ENCODE measurements at places on chromosomes 11 and 22.

- no peak for DNase-seq
Measured at GRCh38 chr22:34045311-34045710, 125.0 kb upstream of the LARGE1 start.

GRCh38 chr11:110766316-110766715, 54.1 kb upstream of the ARHGAP20 start:
- no peak for DNase-seq

- DNase-seq = no peak
Measured at GRCh38 chr11:62011881-62012280, 44.4 kb upstream of the FTH1 start.

DNA sequence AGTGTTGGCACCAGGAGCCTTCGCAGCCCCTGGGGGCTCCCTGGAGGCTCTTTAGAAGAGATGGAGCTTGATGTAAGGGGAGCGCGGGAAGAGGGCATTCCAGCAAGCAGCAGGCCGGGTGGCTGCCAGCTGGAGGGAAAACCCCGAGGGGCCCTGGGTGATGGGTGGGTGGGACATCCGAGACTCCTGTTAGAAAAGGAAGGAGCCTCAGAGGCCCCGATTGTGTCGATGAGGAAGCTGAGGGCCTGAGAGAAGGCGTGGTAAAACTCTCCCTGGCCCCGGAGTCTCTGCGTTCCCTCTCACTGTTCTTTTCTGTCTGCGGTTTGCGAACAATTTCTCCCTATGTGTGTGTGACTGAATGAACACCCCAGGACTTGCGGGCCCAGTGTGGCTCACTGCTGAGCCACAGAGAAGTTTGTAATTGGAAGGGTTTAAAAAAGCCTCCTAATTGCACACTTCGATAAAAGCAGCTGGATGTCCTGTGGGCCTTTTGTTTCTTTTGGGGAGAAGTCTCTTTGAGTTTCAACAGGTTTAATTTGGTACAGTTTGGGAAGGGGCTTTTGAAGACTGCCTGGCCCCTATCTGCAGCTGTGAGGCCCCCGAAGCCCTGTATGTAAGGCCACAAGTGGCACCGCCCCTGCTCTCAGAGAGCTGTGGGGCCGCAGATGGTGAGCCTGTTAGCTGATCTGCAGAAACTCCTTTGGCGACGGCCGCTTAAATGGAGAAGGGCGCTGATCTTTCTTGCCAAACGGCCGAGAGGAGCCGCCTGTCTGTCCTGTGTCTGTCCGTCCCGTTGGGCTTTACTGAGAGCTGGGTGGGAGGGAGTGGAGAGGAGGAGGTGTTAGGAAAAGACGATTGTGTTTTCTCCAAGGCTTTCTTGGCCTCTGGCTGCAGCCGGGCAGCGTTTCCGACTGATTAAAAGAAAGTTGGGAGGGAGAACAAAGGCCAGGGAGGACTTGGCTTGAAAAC, 2.0 kb downstream of the FBLN1 start:
- DNase-seq = no peak

DNA sequence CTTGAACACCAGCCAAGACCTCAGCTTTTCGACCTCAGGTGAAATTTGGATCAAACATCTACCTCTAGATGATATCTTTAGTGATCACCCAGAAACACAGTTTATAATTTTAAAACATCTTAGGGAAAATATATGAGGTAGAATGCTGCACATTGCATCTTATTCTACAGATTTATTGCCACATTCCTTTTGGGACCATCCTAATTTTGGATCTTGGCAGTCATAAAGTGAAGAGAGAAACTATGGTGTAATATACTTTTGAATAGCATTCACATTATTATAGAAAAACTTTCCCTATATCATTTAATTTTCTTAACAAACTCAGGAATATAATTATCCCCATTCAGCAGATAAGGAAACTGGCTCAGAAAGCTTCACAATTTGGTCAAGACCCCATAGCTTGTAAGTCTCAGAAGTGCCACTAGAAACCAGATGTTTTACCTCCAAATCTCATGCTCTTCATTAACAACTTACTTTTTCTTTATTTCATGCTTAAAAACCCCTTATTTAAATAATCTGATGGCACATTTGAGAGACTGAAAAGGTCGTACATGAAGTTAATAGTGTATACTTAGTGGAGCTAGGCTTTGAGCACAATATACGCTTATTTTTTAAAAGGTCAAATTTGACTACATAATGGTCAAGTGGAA, 199.2 kb upstream of the CTSC start:
- no peak for DNase-seq

DNA sequence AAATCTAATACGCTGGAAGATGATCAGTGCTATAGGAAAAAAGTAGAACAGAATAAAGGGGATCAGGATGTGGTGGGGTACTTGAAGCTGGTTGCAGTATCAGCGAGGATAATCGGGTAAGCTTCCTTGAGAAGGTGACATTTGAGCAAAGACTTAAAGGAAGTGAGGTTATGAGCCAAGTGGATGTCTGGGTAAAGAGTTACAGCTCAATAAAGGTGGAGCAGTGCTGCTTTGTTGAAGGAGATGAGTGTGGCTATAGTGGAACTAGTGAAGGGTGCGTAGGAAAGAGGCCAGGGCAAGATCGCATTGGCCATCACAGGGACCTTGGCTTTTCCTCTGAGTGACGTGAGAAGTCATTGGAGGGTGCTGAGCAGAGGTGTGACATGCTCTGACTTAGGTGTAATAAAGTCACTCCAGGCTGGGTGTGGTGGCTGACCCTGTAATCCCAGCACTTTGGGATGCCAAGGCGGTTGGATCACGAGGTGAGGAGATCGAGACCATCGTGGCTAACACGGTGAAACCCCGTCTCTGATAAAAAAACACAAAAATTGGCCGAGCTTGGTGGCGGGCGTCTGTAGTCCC, 2.3 kb upstream of the SYVN1 start:
- no peak for DNase-seq

DNA sequence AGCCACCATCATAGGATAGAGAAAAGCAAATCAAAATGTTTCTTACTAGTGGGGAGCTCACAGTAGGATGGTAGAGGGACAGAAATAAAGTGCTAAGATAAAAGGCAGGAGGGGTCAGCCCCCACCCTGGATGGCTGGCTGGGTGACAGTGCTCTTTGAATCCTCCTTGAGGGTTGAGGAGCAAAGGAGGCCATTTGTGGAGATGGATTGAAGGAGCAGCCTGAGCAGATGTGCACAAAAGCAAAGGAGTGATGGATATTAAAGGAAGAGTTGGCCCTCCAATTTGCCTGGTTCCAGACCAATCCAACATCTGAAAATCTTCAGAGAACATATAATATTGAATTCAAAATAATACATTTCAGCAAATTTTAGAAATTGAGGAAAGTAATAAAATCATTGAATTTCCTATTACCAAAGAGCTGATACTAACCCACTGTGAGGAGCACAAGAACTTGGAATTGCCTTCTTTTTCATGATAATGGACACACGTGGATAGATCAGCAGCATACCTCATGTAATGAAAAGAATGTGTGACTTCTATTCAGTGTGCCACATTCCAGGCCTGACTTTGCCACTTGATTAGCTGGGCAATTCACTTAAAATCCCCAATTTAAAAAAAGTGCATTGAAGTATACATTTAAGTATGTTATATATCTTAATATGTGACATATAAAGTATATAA, 287.0 kb downstream of the FAT3 start:
- DNase-seq = no peak

DNA sequence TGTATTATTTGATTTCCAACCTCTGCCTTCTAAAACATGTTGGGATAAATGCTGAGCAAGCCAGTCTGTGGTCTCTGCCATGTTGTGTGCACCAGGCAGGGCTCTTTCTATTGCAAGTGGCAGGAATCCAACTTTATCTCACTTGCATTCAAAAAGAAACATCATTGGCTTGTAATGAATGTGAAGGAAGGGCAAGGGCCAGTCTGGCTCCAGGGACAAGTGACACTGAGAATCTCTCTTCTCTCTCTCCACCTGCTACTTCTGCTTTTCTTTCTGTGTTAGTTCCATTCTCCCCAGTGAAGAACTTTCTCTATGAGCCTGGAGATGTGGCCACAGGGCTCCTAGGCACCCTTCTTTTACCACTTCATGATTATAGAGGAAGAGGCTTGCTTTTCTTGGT, 329.9 kb upstream of the NCAM1 start:
- no peak for DNase-seq

GRCh38 chr11:134559602-134559962, 147.5 kb upstream of the B3GAT1 start:
- no peak for DNase-seq

DNA sequence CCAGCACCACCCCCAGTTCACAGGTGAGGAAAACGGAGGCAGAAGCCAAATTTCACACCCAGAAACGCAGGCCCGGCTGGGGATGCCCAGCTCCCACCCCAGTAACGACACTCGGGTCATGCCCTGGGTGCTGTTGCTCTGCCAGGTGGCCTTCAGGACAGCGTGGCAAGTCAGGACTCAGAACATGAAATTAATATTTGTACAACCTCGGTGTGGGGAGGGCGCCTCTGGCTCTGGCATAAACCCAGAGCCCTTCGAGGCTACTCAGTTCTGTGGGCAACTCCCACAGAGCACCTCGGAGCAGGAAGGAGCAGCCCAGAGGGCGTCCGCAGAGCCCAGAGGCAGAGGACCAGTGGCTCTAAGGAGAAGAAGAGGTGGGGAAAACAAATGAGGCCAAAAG, 71.6 kb downstream of the CELSR1 start:
- no peak for DNase-seq

- DNase-seq = no peak
Measured at GRCh38 chr11:14132312-14132711, 169.8 kb downstream of the SPON1 start.

GRCh38 chr11:13080861-13081260, 71.7 kb downstream of the RASSF10 start:
- DNase-seq = no peak

- DNase-seq = no peak
Measured at GRCh38 chr11:10532526-10532925, 8.5 kb downstream of the RNF141 start.

- DNase-seq = no peak
Measured at GRCh38 chr22:29747832-29748231, 19.0 kb downstream of the ZMAT5 start.

- no peak for DNase-seq
Measured at GRCh38 chr11:84188521-84188920, 902.4 kb upstream of the CCDC90B start.

DNA sequence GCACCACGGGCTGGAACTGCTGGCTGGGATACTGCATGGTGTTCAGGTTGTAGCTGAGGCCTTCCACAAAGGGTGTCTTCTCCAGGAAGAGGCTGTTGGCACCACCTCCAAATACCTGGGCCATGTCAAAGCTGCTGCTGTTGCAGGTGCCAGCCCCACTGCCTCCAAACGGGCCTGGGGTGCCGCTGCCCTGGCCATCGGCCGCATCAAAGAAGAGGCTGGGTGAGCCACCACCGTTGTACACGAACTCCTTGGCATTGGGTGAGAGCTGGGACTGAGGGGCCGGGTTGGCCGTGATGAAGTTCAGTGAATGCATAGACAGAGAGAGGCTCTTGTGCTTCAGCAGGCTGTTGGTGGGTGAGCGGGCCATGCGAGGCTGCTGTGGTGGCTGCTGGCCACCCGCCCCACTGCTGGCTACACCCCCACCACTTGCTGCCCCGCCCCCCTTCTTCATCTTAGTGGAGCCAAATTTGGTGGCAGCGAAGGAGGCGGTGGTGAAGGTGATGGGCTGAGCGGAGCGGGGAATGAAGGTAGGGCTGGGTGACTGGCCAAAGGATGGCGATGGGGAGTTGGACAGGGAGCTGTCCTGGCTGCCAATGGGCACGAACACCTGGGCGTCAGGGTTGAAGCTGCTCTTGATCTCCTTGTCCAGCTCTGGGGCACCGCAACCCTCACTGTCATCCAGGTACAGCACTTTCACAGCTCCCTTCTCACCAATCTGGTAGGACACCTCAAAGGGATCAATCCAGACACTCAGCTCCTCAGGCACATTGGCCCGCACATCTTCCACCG, 10.1 kb downstream of the TOB2 start:
- DNase-seq = no peak

GRCh38 chr22:32042924-32043323, at the start of gene SLC5A1:
SLC5A1 (plus strand) TSS chr22:32043261; CDS start chr22:32043282, 21 bp downstream.
- no peak for DNase-seq

GRCh38 chr11:110376711-110377324, 52.9 kb upstream of the FDX1 start:
- peak; percentile 68 for DNase-seq

DNA sequence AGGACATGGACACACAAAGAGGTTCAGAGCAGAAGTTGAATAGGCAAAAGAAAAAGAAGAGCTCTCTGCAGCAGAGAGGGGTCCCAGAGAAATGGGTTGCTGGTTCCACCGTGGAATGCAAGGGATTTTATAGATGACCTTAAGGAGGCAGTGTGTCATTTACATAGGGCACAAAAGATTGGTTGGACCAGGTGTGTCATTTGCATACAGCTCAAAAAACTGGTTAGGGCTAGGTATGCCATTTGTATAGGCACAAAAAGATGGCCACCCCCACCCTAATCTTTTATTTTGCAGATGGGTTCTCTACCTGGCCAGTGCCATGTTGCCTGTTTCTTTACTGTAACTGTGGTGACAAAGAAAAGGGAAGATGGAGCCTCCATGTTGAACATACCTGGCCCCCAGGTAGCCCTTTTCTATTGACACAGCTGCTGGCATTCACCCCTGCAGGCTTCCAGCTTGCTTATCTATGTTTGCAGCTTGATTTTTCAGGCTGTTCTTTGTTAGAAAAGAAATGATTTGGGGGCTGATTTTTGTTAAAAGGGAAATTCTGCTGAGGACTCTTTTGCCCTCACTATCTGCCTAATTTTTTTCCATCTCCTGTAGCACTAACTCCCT, 3.1 kb upstream of the CAVIN3 start:
- DNase-seq = no peak

- DNase-seq = no peak
Measured at GRCh38 chr22:46367707-46368191, 32.2 kb downstream of the TRMU start.

- peak; percentile 59 for DNase-seq
Measured at GRCh38 chr11:131977231-131977630, 606.8 kb downstream of the NTM start.

DNA sequence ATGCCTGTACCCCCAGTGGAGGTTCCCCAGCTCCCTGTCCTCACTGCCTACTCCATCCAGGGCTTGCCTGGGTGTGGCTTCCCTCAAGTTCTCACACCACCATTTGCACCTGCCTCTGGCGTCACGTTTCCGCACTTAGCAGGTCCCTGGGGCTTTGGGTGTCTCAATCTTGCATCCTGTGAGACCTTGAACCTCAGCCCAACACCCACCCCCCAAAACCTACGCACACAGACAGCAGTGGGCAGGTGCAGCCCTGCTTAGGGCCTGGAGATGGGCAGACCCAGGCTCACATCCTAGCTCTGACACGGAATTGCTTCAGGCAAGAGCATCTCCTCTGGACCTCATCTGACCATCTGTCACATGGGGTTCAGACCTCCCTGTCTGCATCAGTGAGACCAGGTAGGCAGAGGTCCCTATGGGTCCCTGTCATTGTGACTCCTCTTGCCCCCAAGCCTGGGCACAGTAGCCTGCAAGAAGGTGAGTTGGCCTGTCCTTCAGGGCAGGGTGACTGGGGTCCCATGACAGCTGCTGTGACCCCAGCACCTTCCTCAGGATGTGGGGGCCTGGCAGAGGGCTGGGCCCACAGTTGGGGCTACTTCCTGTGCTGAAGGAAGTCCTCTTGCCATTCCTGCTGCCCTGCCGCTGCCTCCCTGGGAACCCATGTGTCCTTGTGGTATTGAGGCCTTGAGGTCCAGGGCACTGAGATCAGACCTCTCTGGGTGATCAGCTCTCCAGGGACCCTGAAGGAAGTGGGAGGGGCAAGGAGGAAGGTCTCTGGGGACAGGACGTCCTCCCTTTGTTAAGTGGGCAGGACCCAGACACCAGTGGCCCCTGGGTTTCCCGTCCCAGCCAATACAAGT, 2.0 kb downstream of the SIPA1 start:
- DNase-seq = no peak

- no peak for DNase-seq
Measured at GRCh38 chr11:44221456-44221855, 88.5 kb downstream of the ALX4 start.

- no peak for DNase-seq
Measured at GRCh38 chr11:106263527-106263926, 186.1 kb downstream of the AASDHPPT start.
